ENCODE measurements at places on chromosomes 6 and 20. TPM values are rescaled to one million over a fixed set of nuclear protein-coding genes. Genes with fewer than 3 reads are reported as not detected.

TRPC4AP gene
- total RNA-seq: 50.4 TPM

LRFN2 gene
- total RNA-seq: not detected

PTK6 gene
- 2.0 TPM for total RNA-seq

HLA-DMA gene
- 3.3 TPM for total RNA-seq

MYLK2 gene
- total RNA-seq: 0.43 TPM

TBP gene
- total RNA-seq: 13.6 TPM

HTR1E gene
- total RNA-seq: not detected

Data from A549 treated with dexamethasone at 1 μM for 4 hours (cell line).